Stimulated activated CD8-positive, alpha-beta memory T cell treated with anti-CD3 and anti-CD28 coated beads, Interleukin-15, amount 100 ng/mL, for 24 hours (primary cell): ENCODE measurements at places on chromosomes 6 and 20.

GRCh38 chr6:41375598-41376151 is 40.3 kb downstream of the NCR2 start:
- no peak for DNase-seq

DNA sequence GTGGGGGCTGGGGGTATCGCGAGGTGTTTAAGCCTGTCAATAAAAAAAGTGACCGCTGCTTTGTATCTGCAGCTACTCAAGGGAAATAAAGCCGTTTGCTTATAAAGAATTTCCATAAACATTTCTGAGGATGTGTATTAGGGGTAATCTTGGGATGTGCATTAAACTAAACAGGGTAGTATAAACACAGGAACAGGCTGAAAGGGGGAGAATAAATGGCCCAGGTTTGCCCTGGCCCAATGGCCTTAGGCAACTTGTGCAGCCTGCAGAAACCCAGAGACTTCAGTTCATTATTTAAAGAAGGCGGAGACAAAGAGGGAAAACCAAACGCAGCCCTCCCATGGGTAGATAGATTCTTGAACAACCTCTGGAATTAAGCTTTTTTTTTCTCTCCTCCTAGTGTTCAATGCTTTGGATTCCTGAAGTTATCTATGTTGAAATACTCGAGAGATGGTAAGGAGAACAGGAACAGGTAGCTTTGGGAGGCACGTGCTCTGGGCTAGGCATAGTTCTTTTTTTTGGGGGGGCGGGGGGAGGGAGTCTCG is 35.6 kb upstream of the SALL4 start:
- DNase-seq, result no peak

GRCh38 chr6:144063246-144063743 is 32.1 kb downstream of the SF3B5 start:
- no peak for DNase-seq

DNA sequence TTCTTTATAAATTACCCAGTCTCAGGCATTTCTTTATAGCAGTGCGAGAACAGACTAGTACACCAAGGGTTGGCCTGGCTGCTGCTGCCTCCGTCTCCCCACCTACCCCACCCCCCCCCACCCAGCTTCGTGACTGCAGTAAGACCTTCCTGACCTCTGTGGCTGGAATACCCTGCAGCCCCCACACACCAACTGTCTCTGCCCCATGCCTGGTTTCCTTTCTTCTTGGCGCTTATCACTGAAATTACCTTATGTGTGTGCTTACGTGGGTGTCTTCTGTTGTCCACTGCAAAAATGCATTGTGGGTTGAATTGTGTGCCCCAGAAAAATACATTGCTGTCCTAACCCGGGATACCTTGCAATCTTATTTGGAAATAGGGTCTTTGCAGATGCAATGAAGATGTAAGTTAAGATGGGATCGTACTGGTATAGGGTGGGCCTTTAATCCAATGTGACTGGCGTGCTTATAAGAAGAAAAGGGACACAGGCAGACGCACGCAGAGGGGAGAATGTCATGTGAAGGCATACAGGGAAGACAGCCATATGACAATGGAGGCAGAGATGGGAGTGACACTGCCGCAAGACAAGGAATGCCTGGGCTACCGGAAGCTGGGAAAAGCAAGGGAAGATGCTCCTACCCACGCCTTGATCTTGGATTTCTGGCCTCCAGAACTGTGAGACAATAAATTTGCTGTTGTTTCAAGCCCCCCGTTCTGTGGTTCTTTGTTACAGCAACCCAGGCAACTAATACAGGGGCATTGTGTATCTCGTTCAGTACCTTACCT is 15.4 kb downstream of the SYNJ2 start:
- DNase-seq, result no peak

DNA sequence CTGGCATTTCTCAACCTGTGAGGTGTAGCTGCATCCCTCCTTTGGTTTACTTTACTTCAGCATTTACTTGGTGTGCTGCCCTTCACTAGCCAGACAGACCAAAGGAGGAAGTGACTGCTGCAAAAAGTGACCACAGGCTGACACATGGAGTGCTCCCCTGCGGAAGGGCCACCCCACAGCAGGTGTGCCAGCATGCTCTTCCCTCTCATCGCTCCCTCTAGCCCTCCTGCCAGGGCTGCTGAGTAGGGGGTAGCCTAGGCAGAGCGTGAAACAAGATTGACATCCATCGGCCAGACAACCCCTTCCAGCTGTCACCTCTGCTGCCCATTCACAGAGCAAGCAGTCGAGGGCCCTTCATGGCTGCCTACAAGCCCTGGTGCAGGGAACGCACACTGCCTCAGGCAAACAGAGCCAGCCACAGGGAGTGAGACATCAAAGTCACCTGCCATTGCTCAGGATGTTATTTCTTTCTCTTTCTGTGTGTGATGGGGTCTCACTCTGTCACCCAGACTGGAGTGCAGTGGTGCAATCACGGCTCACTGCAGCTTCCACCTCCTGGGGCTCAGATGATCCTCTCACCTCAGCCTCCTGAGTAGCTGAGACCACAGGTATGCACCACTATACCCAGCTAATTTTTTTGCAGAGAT is 102.0 kb upstream of the RPS6KA2 start:
- DNase-seq, result no peak

- DNase-seq, result no peak
These were observed 47.7 kb upstream of the RNF182 start for GRCh38 chr6:13877051-13877450.
